ENCODE measurements at places on chromosomes 16 and 17.

- no peak for DNase-seq
Measured at GRCh38 chr17:64357191-64357981, 33.3 kb downstream of the PECAM1 start.

GRCh38 chr17:37483311-37484039, 6.2 kb upstream of the DUSP14 start:
- no peak for DNase-seq

- DNase-seq = no peak
Measured at GRCh38 chr17:214881-215331, 33.5 kb upstream of the DOC2B start.

DNA sequence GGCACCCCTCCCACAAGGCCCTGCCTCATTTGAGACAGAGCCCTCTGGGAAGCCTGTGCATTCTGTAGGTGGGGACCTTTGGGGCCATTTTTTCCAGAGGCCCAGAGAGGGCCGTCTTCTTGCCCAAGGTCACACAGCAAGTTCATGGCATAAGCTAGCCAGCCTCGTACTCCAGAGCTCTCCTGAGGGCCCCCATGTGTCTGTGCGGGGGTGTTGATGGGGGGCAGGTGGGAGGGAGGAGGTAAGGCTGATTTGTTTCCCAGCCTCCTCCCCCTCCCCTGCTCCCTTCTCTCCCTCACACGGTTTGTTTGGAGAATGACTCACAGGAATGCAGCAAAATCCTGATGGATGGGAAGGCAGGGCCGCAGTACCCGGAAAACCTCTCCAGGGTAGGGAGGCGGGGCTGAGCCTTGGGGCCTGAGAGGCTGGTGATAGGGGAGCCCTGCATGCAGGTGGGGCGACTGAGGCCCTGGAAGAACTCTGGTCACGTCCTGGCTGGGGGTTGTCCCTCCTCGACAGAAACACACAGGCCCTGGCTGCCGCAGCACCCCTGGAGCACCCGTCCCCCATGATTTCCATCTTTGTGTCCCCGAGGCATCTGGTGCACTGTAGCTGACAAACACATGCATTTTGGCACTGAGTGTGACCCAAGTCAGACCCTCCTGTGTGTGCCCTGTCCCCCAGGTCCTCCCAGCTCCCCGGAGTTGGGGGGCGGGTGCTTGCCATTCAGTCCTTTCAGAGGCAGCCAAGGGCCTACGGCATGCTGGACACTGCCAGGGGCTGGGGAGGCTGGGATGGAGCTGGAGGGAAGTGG, 29.7 kb downstream of the RAI1 start:
- DNase-seq = no peak

DNA sequence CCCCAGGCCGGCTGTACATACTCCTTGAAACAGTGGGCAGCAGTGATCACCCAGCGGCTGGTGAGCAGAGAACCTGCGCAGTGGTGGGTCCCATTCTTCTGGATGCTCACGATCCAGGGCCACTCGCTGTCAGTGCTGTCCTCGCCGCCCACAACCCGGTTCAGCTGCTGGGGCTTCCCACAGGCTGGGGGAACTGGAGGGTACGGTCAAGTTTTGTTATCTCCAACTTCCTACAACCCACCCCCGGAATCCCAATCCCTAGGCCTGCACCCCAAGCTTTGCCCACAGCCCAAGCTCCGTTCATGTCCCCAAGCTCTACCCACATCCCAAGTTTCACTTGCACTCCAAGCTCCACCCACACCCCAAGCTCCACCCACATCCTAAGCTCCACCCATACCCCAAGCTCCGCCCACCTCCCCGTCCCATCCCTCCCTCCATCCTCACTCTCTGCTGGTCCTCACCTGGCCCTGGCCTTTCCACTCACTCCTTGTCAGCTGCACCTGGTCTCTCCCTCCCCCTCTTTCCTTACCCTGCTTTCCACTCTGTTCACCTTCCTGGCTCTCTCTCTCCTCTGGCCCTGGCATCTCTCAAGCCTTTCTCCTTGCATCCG, 1.8 kb downstream of the PRSS22 start:
- DNase-seq = peak; percentile 10

DNA sequence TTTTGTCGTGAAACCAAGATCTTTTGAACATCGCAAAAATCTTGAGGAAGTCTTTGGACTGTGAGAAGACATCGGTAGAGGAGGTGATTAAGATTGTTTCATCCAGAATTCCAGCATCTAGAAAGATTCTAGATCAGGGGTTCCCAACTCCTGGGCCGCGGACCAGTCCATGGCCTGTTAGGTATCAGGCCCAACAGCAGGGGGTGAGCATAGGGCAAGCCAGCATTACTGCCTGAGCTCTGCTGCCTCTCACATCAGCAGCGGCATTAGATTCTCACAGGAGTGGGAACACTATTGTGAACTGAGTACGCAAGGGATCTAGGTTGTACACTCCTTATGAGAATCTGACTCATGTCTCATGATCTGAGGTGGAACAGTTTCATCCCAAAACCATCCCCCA, 600.6 kb upstream of the CDH11 start:
- no peak for DNase-seq

- DNase-seq = no peak
Measured at GRCh38 chr17:8473451-8474192, 37.9 kb downstream of the NDEL1 start.

DNA sequence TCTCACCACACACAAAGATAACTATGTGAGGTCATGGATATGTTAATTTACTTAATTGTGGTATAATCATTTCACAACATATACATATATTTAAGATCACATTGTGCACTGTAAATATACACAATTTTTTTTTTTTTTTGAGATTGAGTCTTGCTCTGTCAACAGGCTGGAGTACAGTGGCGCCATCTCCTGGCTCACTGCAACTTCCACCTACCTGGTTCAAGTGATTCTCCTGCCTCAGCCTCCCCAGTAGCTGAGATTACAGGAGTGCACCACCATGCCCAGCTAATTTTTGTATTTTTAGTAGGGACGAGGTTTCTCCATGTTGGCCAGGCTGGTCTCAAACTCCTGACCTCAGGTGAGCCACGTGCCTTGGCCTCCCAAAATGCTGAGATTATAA, 11.5 kb upstream of the PRSS54 start:
- DNase-seq = peak; percentile 30

GRCh38 chr16:30353438-30354129, 1.5 kb downstream of the CD2BP2 start:
- no peak for DNase-seq

GRCh38 chr17:7549401-7550055, 670 bp downstream of the TNFSF12 start:
- peak; percentile 55 for DNase-seq

DNA sequence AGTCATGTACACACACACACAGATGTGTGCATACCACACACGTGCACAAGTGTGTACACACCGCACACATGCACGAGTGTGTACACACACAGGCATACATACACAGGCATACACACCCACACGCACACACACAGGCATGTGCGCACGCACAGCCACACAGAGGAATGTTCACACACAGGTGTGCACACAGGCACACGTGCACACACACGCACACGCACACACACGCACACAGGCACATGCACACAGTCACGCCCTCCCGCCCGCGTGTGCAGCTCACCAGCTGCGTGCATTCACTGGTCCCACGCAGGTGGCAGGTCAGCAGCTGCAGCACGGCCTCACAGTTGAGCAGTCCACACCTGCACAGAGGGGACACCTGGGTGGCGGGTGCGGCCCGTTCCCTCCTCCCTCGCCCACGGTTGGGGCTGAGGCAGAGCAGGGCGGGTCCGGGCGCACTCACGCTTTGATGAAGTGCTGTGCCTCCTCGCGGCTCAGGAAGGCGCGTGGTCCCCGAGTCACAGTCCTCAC, 7.7 kb downstream of the TEPSIN start:
- no peak for DNase-seq

- DNase-seq = no peak
Measured at GRCh38 chr16:1434644-1435592, 4.0 kb downstream of the PERCC1 start.

DNA sequence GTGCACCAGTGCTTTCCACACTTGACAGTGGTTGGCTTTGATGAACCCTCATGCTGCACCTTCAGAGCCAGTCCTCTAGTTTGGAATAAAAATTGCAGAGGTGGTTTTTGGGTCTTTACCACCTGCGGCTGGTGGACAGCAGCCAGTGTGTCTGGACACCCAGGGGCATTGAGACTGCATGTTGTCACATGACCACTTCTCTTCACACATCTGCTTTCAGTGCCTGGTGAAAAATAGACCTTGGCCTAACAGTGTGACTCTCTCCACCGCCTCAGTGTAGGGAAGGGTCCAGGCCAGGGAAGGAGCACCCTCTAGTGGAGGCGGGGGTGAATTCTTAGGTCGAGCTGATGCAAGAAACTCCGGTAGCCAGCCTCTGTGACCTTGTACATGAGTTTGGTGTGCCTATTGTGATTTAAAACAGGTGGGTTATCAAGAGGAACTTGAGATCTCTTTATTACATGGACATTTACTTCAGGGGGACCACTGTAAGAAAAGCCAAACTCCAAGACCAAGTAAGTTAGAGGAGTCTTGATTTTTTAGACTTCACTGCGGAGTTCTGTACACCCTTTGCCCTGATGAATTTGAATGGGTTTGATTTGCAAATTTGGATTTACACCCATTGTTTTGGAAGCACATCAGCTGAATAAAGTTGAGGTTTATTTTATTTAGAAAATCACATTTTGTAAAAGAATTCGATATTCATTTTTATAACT, 17.9 kb downstream of the GOSR2 start:
- peak; percentile 48 for DNase-seq

DNA sequence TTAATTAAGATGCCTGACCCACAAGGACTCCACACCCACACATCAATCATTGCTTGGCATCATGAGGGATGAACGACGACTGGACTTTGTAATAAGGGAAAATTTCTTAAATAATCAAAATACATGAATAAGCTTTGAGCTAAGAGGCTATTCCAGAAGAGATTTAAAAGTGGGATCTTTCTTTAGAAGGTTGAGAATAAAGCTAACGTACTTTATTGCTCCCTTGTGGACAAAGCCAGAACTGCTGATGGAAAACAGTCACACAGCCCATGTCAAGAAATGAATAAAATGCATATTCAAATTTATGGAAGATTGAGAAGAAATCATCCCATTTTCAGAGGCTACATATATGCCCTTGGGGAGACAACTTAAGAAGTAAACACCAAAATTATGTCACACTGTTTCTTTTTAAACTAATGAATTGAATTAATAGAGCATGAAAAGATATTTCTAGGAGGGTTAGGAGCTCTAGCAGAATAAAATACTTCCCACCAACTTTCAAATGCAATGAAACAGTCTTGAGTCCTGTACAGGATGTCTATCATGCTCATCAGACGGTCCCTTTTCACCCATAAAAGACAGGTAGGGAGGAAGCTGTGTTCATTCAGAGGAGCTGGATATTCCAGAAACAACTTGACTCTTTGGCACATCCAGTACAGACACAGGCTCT, 60.2 kb upstream of the PHOSPHO1 start:
- DNase-seq = no peak

DNA sequence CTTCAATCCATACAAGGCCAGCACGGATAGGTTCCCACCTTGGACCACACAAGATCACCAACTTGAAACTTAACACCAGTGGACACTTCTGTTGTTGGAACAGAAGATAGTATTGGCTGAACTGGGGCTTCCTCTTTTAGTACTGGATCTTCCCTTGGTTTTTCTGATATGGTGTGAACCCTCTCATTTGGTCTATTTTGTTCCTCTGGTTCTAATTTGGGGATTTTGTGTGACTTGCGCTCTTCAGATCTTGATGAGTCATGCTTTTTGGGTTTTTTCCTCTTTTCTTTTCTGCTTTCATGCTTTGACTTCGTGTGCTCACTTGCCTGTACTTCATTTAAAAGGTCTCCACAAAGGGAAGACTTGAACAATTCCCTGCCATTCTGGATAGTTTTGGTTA, 39.0 kb downstream of the SOST start:
- no peak for DNase-seq

DNA sequence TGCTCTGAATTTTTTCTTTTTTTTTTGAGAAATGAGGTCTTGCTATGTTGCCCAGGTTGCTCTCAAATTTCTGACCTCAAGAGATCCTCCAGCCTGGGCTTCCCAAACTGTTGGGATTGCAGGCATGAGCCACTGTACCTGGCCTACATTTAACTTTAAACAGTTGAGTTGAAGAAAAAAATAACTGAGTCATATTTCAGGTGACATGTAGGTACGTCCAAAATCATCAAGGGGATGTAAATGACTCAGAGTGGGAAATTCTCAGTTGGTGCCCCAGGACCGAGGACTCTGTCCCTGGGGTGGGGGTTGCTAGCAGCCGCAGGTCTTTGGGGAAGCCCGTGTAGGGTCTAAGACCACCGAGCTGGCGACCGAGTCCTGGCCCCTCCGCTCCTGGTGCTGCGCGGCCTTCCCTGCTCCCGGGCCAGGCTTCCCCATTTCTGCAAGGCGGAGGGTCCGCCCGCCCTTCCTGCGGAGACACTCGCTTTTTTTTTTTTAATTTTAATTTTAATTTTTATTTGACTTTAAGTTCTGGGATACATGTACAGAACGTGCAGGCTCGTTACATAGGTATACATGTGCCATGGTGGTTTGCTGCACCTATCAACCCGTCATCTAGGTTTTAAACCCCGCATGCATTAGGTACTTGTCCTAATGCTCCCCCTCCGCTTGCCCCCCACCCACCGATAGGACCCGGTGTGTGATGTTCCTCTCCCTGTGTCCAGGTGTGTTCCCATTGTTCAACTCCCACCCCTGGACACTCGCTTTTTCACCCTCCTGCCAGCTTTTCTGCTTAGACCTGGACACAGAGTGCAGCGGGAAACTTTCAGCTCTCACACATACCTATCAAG, 12.7 kb upstream of the N4BP1 start:
- DNase-seq = no peak

DNA sequence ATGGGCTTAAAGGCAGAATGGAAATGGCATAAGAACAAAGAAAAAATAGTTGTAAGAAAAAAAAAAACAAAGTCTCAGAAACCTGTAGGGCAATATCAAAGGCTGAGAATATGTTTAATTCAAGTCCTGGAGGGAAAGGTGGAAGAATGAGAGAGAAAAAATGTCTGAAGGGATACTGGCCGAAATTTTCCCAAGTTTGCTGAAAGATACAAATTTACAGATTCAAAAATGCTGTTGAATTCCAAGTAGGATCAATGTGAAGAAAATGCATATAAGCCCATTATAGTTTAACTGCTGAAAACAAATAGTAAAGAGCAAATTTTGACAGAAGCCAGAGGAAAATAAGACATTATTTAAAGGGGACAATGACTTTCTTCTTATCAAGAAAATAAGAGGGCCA, 6.6 kb upstream of the USP22 start:
- no peak for DNase-seq

DNA sequence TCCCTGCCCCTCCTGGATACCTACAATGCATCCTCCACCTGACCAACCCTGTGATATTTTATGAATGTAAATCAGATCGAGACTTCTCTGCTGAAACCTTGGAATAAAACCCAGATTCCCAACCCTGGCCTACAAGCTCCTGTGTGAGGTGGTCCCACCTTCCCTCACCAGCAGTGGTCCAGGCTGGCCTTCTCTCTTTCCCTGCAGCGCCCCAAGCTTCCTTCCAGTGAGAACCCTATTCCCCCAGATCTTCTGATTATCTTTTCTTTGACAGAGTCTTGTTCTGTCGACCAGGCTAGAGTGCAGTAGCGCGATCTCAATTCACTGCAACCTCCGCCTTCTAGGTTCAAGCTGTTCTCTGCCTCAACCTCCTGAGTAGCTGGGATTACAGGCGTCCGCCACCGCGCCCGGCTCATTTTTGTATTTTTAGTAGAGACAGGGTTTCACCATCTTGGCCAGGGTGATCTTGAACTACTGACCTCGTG, 2.5 kb upstream of the HELZ start:
- DNase-seq = no peak

- no peak for DNase-seq
Measured at GRCh38 chr16:67311607-67312488, 14.7 kb downstream of the KCTD19 start.

GRCh38 chr16:84308120-84308519, 13.4 kb downstream of the WFDC1 start:
- DNase-seq = no peak

GRCh38 chr17:55237268-55237667, 27.5 kb upstream of the HLF start:
- no peak for DNase-seq

Data from stimulated activated naive CD4-positive, alpha-beta T cell (primary cell).